ENCODE measurements at places on chromosomes 1 and 21.

GRCh38 chr1:246139745-246140182, 367.3 kb downstream of the SMYD3 start:
- DNase-seq: peak; percentile 88

DNA sequence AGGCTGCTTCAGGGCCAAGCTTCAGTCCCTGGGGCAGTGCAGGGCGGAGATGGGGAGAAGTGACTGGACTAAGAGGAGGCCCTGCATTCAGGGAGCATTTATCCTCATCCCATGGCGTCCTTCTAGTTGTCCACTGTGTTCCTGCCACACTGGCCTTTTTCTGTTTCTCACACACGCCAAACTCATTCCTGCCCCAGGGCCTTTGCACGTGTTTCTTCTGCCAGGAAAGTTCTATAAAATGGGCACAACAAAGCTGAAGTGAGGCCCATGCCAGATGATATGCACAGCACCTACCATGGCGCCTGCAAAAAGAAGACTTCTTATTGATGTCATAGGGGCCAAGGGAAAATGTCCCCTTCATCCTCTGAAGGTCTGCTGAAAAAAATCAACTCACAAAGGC, 24.3 kb downstream of the MROH7 start:
- no peak for DNase-seq

- no peak for DNase-seq
These were observed 332.4 kb upstream of the DUSP10 start for GRCh38 chr1:222074317-222074716.

GRCh38 chr1:41822866-41823265, 95.9 kb downstream of the HIVEP3 start:
- no peak for DNase-seq

GRCh38 chr1:88608139-88608943, 75.7 kb upstream of the PKN2 start:
- DNase-seq: peak; percentile 2

DNA sequence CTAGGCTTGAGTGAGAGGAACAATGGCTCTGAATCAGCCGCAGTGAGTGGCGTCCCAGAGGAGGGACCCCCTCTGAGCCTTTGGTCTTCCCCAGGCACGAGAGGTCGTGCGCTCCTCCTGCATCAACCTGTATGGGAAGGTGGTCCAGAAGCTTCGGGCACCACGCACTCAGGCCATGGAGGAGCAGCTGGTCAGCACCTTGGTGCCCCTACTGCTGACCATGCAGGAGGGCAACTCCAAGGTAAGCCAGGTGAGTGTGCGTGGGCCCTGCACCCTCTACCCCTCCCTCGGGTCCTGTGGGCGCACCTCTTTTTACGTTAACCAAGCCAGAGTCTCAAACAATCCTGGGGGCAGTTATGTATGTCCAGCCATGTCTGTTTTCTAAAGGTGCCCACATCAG, 13.7 kb upstream of the TTC4 start:
- no peak for DNase-seq

- DNase-seq: no peak
These were observed 19.0 kb downstream of the FAM163A start for GRCh38 chr1:179761846-179762640.

- no peak for DNase-seq
These were observed 20.4 kb upstream of the KIAA1614 start for GRCh38 chr1:180892272-180892671.

- DNase-seq: no peak
These were observed 6.8 kb upstream of the ERO1B start for GRCh38 chr1:236288620-236288976.

- DNase-seq: no peak
These were observed 213.8 kb downstream of the GRIK1 start for GRCh38 chr21:29726044-29726443.

DNA sequence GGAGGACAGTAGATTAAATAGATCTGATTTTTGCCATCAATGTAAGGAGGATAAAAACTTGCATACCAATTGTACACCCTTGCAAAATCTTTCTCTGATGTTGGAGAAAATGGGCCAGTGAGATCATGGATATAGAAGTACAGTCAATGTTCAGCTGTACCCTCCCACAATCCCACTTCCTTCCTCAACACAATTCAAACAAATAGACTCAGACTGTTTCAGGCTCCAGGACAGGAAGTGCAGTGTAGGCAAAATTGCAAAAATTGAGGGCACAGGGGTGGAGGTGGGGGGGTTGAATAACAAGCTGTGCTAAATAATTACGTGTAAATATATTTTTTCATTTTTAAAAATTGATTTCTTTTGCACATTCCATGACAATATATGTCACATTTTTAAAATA, 3.9 kb upstream of the IFI44 start:
- no peak for DNase-seq

- no peak for DNase-seq
These were observed 230.2 kb downstream of the PRDM2 start for GRCh38 chr1:13930151-13930550.

DNA sequence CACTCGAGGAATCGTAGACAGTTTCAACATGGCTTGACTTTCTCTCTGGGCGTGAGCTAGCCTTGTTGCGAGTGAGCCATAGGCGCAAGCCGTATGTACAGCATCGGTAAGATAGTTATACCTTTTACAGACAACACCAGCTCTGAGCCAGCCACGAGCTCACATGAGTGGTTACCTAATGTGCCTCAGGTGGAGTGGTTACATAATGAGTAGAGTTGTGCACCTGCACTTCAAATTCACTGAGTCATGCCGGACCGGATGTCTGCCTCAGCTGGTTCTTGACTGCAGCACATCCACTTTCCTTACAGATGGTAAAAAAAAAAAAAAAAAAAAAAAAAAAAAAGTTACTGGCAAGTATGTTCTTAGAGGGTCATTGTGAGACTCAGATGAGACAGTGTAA, 360.4 kb upstream of the NR5A2 start:
- DNase-seq: no peak

GRCh38 chr21:41403331-41403730, 22.7 kb upstream of the MX1 start:
- DNase-seq: no peak

GRCh38 chr1:2353551-2354438, 37.6 kb downstream of the MORN1 start:
- no peak for DNase-seq

DNA sequence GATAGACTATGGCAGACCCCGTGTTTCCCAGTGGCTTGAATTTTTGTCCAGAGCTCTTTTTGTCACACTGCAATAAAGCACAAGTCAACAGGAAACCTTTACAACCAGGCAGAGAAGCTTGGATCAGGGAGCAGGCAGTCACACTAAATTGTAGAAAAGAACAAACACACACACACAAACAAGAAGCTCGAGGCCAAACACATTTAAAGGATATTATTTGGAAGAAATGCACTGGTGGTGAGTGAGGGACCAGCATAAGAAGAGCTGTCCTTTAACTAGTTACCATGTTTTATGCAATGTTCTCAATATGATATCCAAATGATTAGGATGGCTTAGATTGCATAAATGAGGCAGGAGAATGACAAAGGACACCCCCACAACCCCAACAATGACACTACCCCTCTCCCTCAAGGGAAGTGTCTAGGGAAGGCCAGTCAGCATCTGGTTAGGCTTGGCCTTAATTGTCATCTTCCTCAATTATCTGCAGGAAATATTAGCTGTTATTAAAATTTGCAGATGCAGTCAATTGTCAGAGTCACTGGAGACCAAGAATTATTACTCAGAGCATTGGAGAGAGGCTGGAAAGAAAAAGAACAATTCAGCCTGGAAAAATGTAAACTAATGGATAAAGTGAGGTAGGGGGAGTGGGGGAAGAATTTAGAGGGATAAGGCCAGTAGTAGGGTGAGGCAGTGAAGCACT, 35.3 kb downstream of the DDR2 start:
- no peak for DNase-seq

DNA sequence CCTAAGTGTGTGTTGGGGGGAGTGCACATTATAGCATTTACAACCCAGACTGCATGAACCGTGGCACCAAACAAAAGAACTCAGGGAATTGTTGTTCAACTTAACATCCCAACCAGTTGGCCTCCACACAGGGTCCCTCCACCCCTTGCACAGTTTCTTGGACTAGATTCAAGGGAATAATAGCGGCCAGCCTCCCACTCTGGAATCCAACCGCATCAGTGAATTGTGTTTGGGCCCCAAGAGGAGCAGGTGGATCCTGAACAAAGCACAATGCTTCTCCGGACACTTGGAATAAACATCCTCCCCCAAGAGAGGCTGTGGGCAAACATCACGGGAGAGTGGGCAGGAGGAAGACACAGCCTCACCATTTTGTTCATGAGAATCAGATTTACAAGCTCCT, 18.2 kb downstream of the CD34 start:
- no peak for DNase-seq

DNA sequence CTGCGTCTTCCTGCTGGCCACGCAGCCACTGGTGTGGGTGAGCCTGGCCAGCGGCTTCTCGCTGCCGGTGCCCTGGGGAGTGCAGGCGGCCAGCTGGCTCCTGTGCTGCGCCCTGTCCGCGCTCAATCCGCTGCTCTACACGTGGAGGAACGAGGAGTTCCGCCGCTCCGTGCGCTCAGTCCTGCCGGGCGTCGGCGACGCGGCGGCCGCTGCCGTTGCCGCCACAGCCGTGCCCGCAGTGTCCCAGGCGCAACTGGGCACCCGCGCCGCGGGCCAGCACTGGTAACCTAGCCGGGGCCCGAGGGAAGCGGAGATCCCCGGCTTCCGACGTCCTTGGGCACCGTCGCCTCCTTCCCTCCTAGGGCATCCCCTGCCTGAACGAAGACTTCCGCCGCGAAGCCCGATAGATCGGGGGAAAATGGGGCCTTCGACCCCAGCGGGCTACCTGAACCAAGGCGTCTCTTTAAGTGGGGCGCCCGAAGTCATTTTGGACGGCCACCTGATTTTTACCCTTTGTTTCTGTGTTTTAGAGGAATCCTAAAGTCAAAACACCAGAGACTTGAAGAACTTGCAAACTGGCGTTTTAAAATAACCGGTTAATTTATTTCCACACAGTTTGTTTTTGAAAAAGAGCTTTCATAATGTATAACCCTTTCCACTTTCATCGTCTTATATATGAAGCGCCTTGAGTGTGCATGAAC, 2.0 kb downstream of the GPR88 start:
- DNase-seq: no peak

DNA sequence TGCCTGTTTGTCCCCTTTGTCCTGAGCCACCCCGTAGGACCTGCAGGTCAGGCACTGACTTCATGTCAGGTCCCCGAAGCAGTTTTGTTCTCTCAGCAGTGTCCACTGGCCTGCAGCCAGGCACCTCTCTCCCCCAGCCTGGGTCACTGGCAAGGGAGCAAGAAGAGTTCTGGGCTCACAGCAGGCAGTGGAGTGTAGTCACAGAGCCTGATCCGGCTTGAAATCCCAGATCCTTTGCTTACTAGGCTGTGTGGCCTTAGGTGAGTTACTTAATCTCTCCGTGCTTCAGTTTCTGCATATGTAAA, 34.2 kb downstream of the L1TD1 start:
- no peak for DNase-seq

- no peak for DNase-seq
These were observed 6.0 kb upstream of the IFNLR1 start for GRCh38 chr1:24193046-24193445.

DNA sequence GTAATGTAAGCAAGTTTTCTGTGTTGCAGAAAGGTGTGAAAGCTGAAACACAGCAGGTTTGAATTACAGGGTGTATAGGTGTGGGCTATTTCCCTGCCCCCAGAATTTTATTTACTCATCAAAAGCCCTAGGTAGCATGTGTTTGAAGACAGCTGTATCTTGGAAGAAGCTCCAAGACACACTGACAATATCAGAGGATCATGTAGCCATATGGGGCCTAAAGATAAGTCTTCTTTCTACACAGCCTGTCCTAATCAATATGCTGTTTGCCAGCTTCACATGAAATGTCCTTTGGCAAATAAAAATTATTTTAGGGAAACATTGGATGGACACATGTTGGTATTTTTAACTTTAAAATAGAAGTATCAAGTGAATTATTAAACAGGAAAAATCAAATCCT, 17.5 kb upstream of the SUCO start:
- no peak for DNase-seq

DNA sequence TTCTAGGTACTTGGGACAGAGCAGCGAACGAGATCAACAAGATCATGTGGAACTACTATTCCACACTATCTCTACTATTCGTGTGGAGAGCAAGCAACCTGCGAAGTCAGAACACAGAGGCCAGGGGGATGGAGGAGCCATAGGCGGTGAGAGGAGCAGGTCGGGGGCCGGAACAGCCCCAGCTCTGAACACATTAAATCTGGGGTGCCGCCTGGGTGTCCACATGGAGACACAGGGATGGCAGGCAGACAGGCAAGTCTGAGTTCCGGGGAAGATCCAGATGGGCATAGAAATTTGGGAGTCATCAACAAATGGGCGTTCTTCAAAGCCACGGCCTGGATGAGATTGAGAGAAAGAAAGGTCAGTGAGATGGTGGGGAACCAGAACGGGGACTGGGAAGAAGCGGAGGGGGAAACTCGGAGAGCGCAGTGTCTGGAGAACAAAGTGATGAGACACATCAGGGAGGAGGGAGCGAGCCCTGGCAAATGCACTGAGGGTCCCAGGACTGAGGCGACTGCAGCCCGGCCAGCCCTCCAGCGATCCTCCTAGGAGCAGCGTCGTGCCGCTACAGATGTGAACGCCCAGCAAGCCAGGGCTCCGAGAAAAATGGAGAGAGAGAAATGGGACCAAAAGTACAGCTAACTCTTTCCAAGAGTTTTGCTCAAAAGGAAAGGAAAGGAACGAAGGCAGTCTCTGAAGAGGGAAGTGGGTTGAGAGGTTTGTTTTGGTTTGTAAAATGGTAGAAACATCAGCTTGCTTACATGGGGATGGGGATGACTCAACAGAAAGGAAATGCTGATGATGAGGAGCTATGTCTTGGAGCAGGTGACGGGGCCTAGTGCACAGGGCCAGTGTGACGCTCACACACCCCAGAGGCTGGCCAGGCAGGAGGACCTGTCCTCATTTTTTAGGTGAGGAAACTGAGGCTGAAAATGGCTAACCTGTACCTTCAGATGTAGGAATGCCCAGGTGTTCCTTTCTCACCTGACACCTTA, 84.5 kb downstream of the GLIS1 start:
- DNase-seq: peak; percentile 35

DNA sequence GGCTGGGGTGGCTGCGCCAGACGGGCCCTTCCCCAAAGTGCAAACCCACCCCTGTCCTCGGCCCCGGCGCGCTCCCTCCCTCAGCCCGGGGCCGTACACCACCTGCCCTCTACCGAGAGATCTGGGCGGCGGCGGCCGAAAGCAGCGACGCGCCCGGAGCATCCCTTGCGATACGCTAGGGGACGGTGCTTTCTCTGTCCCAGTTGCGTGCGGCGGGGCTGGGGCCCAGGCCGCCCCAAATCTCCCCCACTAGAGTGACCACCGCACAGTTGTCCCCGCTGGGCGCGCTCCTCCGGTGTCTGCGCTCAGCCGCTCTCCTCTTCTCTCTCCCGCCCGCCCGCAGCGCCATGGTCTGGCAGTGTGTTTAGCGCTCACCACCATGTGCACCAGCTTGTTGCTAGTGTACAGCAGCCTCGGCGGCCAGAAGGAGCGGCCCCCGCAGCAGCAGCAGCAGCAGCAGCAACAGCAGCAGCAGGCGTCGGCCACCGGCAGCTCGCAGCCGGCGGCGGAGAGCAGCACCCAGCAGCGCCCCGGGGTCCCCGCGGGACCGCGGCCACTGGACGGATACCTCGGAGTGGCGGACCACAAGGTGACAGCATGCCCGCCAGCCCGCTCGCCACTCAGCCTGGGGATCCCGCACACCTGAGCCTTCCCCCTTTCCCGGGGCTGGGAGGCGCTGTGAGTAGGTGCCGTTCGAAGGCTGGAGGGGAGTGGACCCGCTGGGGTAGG, 1.0 kb downstream of the ST6GALNAC5 start:
- no peak for DNase-seq

- DNase-seq: no peak
These were observed 15.1 kb upstream of the FOXJ3 start for GRCh38 chr1:42350086-42350485.

GRCh38 chr1:149962039-149962647, 25.5 kb upstream of the MTMR11 start:
- peak; percentile 75 for DNase-seq

- no peak for DNase-seq
These were observed 82.9 kb downstream of the ITPKB start for GRCh38 chr1:226656201-226656600.

All from HFFc6 (cell line).